ENCODE measurements at places on chromosomes 5 and 9.

DNA sequence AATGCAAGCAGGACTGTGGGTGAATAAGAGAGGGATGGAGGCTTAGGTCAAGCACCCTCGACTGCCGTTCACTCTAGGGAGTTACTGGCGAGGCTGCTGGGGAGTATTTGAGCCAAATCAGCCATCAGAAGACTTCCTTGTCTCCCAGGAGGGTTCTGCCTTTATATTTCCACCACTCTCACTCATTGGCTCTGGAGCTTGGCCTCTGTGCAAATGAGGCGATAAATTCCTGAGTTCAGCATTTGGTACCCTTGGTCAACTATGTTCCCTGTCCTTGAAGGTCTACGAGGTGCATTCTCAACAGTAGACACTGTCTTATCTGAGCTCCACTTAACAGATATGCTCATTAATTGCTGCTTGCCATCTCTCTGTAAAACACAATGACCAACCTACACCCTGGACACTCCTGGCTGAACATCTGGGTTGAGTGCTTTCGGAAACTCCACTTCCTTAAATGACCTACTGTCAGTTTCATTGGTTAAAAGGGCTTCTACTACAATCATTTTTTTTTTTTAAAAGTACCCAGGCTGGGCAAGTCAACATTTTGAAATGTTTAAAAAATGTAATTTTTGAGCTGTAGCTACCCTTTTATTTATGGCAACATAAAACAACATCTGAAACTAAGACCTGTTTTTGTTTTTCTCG, 153.2 kb downstream of the NTRK2 start:
- no peak for DNase-seq

- no peak for DNase-seq
Measured at GRCh38 chr5:52339285-52339684, 448.4 kb upstream of the ITGA1 start.

- DNase-seq = no peak
Measured at GRCh38 chr5:139867109-139867508, 71.5 kb downstream of the PSD2 start.

GRCh38 chr5:160166973-160167623, 47.8 kb upstream of the PWWP2A start:
- no peak for DNase-seq

DNA sequence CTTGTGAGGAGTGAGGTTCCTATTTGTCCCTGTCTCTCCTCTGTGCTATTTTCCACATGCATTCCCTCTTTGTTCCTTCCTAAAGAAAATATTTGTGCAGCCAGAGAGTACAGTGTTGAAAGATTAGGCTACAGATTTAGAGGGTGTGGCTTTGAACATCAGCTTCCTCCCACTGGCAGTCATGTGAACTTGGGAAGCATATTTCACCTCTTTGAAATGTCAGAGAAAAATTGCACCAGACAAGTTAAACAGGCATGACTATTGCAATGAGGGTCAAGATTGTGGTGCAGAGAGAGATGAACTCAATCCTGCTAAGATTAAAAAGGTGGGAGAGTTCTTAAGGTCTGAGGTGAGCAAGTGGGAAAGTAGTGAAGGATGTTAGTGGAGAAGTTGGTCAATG, 641.0 kb downstream of the DNAH5 start:
- no peak for DNase-seq

- DNase-seq = no peak
Measured at GRCh38 chr5:98776066-98776705, 2.7 kb downstream of the RGMB start.

GRCh38 chr9:26231391-26231790, 553.1 kb upstream of the TUSC1 start:
- no peak for DNase-seq

DNA sequence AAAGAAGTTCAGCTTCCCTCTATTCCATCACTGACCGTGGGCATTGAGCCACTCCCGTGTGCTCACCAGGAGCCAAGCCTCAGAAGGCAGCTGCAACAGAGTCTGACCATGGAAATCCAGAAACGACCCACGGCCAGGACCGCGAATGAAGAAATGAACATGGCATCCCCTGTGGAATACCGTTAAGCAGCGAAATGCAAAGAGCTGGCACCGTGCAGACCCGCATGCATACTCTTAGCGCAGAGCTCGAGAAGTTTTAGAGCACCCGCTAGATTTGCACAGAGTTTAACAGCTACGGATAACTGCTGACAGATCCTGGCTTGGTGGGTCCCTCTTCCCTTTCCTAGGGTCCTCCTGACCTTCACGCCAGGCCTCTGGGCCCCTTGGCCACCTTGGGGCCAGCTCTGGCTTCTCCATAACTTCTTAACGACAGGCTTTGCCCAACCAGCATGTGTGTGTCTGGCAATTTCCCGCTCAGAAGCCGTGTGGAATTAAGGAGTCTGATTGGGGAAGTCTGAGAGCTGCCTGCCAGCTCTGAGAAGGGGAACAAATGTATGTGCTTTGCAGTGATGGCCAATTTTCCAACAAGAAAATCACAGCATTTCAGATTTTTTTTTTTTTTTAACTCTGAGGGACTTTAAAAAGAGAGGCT, 75.3 kb upstream of the COL5A1 start:
- no peak for DNase-seq

GRCh38 chr9:130817914-130818313, 17.1 kb upstream of the ABL1 start:
- DNase-seq = no peak

DNA sequence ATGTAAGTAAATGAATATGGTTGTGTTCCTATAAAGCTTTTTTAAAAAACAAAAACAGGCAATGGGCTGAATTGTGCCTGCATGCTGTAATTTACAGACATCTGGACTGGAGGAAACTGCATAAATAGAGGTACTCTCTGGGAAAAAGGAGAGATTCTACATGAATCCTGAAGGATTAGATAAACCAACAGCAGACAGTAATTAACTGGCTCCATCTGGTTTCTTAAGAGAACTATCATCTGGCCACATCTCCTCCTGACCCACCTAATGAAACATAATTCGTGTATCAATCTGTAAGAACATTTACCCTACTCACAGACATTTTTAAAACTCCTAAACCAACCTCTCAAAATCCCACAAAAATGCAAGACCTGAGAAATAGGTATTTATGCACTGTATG, 528.1 kb upstream of the ST8SIA4 start:
- DNase-seq = no peak

GRCh38 chr9:124813501-124814163, 36.7 kb downstream of the OLFML2A start:
- no peak for DNase-seq

DNA sequence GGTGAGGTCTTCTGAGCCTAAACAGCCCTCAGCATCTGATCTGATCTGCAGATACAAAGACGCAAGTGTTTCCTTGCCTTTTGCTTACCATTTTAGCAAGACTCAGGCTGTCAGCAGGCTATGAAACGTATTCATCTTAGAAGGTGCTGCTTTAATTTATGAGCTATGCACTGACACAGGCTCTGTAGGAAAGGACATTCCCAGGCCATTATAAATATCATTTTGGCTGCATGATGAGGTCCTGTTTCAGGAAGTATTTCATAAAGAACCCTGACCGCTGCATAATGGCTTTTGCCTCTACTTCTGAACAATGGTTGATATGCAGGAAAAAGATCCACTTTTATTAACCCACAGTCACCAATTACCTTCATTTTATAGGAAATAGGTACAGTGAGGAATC, 98.4 kb upstream of the CAST start:
- no peak for DNase-seq

- DNase-seq = no peak
Measured at GRCh38 chr5:172548981-172549687, 91.9 kb upstream of the NEURL1B start.

- DNase-seq = no peak
Measured at GRCh38 chr9:105413525-105413924, 34.3 kb upstream of the FSD1L start.

DNA sequence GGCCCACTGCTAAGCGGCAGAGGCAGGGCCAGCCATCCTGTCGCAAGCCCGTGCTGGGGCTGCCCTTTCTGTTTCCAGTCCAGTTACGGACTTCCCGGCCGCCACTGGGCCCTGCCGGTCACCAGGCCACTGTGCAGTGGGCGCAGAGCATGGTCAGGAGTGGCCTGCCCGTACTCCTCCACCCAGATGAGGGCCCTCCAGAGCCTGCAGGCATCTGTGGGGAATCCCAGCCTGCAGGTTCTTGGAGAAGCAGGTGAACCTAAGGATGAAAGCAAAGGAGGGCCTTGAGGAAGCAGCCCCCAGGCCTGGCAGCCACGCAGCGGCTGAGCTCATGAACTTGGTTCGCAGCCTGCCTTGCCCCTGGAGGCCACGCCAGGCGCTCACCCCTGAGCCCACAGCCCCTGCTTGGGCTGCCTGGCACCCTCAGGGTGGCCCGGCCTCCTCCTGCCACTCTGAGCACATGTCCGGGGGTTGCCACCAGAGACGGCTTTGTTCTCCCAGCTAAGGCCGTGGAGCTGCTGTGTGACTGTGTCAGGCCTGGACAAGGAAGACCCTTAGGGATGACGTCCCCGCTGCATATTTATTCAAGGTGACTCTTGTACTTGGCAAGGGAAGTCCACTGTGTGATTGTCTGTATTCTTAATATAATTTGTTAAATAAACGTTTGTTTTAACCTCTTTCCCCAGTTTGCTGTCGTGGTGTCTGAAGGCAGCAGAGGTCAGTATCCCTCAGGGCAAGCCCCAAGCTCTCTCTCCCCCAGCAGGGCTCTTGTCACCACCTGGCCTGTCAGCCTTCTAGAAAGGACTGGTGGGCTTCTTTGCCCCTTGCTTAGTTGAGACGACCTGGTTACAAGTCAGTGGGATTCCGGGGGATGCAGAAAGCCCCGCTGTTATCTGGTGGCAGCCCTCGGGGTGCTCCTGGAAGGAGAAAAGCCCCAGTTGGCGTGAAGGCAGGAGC, 107.1 kb upstream of the LMX1B start:
- DNase-seq = no peak

DNA sequence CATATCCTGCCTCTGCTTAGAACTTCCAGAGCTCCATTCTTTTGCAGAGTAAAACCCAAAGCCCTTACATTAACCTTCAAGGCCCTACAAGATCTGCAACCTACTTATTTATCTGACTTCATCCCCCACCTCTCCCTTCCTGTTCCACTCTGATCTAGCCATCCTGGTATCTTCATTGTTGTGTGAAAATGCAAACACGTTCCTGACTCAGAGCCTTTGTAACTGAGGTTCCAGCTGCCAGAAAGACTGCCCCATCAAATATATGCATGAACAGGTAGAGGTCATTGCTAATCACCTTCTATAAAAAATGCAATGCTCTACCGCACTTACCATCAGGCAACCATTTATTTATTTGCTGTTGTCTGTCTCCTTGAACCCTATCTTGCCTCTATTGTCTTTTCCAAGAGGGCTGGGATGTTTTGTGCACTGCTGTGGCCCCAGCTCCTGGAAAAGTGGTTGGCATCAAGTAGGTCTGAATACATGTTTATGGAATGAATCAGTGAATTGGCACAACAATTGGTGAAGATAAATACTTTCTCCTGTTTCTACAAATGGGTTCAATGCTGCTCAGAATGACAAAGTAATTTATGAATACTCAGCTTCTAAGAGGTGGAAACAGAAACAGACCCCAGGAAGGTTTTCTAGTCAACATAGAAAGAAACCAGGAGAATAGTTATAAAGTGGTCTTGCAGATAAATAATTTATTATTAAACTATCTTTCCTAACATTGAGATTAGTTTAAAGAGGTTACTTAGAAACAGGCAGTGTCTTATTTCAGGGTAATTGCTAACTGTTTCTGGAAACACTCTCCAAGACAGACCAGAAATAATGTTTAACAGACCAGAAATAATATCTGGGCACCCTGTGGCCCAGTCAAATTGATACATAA, 230.6 kb upstream of the CD180 start:
- no peak for DNase-seq

DNA sequence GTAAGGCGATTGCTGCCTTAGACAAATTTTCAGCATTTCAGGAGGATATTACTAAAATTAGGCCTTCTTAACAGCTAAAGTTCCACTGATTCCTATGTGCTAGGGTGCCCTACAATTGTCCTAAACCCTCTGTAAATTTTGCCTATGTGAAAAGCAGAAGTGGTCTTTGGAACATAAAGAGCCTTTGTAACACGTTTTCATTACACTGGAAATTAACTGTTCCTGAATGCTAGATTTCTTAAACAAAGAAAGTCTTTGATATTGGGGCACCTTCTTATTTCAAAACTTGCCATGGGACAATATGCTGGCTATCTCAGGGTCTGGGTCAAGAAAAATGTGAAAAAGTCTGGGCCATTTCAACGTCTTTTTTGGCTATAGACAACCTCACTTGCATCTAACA, 60.4 kb upstream of the MOCS2 start:
- no peak for DNase-seq

- DNase-seq = no peak
Measured at GRCh38 chr9:18604767-18605730, 131.1 kb downstream of the ADAMTSL1 start.

- DNase-seq = no peak
Measured at GRCh38 chr9:23324511-23324910, 501.5 kb downstream of the ELAVL2 start.

GRCh38 chr9:99438596-99438995, 216.5 kb downstream of the SEC61B start:
- no peak for DNase-seq

DNA sequence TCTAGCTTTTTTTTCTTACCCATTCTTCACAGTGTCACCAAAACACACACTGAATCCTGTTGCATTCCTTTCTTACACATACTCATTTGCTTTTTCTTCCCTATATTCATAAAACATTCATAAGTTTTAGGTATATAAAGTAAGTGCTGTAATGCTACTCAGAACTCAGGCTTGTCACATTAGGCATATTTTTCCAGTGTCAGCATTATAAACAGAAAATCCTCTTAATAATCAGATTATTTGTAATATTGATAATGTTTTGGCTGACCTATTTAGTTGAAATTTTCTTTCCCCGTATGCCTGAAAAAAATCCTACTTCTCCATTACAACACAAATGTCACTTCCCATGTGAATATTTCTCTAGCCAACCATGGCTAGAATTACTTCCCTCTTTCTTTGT, 743.0 kb upstream of the NUDT12 start:
- no peak for DNase-seq

GRCh38 chr5:8845296-8845695, 700.6 kb downstream of the SEMA5A start:
- no peak for DNase-seq

DNA sequence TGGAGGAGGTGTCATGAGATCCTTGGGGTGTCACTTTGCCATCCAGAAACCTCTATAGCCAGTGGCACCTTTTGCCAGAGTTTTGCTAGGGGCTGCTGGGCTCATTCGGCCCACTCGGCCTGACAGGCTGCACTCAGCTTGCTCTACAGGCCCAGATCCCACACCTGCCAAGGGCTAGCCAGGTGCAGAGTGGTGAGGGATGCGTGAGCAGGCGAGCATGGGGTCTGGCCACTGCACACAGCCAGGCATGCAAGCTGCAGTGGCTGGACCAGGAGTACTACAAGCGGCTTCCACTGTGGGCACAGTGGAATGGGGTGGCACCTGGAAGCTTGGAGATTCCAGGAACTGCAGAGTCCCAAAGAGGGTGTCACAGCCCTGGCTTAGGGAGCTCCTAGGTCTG, 372.7 kb downstream of the CHSY3 start:
- no peak for DNase-seq

- DNase-seq = no peak
Measured at GRCh38 chr5:133610489-133611356, 1.6 kb downstream of the FSTL4 start.

Measured in T follicular helper cell (primary cell).